Psoas muscle (tissue), 8 donors: ENCODE measurements at places on chromosomes 2 and 18.

- no peaks in the 10 kb centered on the region for H3K27me3 ChIP-seq
- no peaks in the 10 kb centered on the region for H3K4me1 ChIP-seq
- H3K4me3 ChIP-seq = no peak overlapping the region
These were observed 224.1 kb upstream of the CCDC150 start for GRCh38 chr2:196415384-196415783.

DNA sequence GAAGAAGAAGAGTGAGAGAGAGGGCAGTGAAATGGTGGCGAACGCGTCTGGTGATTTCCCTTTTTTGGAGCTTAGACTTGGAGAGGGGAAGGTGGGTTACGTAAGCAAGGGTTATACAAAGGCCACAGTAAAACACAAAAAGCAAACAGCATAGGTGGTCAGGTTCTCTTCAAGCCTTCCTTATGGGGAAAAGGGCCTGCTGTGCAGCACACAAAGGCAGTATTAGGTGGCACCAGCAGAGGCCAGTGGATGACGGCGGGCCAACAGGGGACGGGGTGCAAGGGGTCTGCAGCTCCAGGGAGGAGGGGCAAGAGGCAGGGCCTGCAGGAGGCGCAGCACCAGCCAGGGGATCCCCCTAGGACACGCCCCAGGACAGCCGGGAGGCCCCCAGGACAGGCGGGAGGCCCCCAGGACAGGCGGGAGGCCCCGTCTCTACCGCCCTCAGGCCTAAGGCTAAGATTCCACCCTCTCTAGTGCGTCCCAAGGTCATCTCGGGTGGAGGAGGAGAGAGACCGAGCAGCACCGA, 32.6 kb upstream of the NPC1 start:
- peak overlapping the region; percentile 62 for H3K4me3 ChIP-seq
- no peaks in the 10 kb centered on the region for H3K36me3 ChIP-seq
- no peaks in the 10 kb centered on the region for H3K27me3 ChIP-seq
- H3K27ac ChIP-seq = no peak overlapping the region
- DNase-seq = no peak
- no peaks in the 10 kb centered on the region for H3K4me1 ChIP-seq

DNA sequence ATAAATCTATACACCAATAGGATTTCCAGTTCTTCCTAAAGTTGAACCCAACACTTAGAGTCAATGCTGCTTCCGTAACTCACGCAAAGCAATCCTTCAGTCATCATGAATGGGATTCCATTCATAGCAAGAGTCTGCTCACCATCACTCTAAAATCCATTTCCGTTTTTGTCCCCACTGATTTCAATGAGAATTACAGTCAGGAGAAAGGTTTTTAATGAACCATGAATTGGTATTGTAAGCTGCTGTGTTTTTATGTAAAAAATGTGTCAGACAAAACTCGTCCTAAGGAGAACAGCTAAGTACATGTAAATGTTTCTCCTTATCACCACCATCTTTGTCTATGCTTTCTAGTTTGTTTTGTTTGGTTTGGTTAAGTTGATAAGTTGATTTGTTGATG, 391.5 kb downstream of the IRS1 start:
- no peak overlapping the region for H3K27ac ChIP-seq
- no peak for DNase-seq
- H3K4me1 ChIP-seq = no peaks in the 10 kb centered on the region
- no peak overlapping the region for H3K4me3 ChIP-seq

DNA sequence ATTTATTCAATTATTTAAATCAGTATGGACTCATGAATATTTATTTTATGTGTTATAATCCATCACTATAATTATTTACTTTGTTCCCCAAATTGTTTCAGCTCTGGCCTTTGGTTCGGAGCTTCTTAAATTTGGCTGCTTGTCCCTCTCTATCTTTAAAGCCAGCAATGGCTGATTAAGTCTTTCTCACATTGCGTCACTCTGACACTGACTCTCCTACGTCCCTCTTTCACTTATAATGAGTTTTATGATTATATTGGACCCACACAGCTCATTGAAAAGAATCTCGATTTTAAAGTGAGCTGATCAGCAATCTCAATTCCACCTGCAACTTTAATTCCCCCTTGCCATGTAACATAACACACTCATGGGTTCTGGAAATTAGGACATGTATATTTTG, 185.2 kb upstream of the SLC39A10 start:
- no peak overlapping the region for H3K4me3 ChIP-seq
- H3K4me1 ChIP-seq = no peaks in the 10 kb centered on the region
- no peaks in the 10 kb centered on the region for H3K36me3 ChIP-seq
- no peak for DNase-seq
- peaks cover 3% of the 10 kb centered on the region for H3K27me3 ChIP-seq

- H3K4me1 ChIP-seq = peaks cover 18% of the 10 kb centered on the region
- no peak overlapping the region for H3K27ac ChIP-seq
- H3K36me3 ChIP-seq = no peaks in the 10 kb centered on the region
- no peaks in the 10 kb centered on the region for H3K27me3 ChIP-seq
These were observed 59.0 kb downstream of the TMEM247 start for GRCh38 chr2:46538393-46538792.

GRCh38 chr2:224310943-224311625, 90.8 kb downstream of the FAM124B start:
- no peak overlapping the region for H3K4me3 ChIP-seq
- H3K36me3 ChIP-seq = no peaks in the 10 kb centered on the region
